CD14-positive monocyte (primary cell): ENCODE measurements at places on chromosomes 7 and 10.

DNA sequence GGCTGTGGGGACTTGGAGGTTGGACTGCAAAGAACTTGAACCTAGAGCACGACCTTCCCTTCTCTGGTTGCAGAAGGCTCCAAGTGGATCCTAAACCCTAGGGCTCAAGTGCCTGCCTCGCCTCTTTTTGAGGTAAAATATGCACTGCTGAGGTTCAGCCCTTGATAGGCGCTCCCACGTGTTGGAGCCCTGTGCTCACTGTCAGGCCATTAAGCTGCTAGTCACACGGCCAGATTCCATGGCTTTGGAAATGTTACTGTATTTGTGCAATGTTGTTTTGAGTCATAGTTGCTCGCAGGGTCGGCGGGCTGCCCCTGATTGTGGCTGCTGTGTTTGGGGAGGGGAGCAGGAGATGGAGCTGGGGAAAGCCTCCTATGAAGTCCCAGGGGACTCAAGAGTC is 39.8 kb upstream of the PCBD1 start:
- DNase-seq = no peak

DNA sequence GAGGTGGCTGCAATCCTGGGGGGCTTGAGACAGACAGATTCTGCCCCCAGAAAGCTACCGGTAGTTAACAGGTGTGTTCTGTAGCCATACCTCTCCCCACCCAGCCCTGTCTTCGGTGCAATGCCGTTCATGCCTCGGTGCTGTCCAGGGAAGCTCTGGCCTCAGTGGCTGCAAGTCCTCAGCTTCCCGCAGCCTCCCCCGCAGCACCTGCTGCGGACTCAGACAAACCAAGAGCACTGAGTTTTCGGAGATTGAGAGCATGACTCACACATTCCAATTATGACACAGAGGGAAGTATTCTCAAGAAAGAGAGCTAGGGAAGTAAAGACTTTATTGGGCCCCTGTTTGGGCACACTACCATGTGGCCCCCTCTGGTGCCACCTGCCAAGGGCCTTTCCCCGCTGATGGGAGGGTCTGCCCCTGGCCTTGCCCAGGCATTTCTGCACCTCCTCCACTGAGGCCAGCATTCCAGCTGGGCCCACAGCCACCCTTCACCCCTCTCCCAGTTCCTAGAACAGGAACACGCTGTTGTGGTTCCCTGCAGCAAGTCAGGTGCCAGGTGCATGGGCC is 30.2 kb upstream of the EZH2 start:
- DNase-seq = no peak

- DNase-seq = peak; percentile 68
Observed at GRCh38 chr7:102390697-102391484, 5.3 kb upstream of the PRKRIP1 start.

- no peak for DNase-seq
Observed at GRCh38 chr10:62625484-62625883, 179.0 kb upstream of the ADO start.

DNA sequence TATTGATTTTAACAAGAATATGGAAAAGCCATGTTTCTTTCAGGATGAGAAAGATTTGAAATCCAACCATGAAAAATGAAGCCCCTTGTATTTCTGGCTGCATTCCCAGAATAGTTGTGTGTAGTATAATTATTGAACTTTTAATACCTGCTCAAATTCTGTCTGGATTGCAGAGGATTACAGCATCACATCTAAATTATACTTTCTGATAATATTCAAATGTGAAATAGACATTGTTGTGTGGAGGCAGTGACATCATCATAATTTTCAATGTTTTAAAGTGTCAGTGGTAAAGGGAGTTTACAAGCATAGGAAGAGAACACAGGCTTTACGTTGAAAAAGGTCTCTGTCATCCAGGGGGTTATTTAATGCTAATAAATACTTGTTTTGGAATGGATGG is 93.4 kb downstream of the POLL start:
- DNase-seq = no peak

GRCh38 chr7:27709137-27710075 is 30.6 kb upstream of the TAX1BP1 start:
- DNase-seq = no peak
